ENCODE measurements at places on chromosomes 1 and 21. TPM values are rescaled to one million over a fixed set of nuclear protein-coding genes. Genes with fewer than 3 reads are reported as not detected.

DNA sequence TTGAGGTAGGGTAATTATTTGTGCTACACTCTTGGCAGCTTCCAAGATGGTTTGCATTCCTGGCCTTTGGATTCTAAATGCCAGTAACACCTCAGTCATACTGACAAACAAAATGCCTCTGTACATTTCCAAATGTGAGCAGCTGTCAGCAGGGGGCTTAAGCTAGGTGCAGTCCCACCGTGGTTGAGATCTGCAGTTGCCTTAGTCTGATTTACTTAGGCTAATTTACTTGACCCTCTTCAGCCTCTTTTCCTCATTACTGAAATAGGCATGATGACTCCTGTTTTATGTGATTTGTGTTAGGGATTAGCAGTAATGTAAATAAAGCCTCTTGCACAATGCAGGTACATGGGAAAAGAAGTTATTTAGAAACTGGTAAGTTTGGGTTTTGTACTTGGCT is 13.5 kb upstream of the SPATA1 start:
- H3K27me3 ChIP-seq = no peaks in the 10 kb centered on the region
- no peak overlapping the region for H3K27ac ChIP-seq
- no peak overlapping the region for H3K4me3 ChIP-seq
- H3K4me1 ChIP-seq = no peaks in the 10 kb centered on the region
- H3K36me3 ChIP-seq = peaks cover 14% of the 10 kb centered on the region

DNA sequence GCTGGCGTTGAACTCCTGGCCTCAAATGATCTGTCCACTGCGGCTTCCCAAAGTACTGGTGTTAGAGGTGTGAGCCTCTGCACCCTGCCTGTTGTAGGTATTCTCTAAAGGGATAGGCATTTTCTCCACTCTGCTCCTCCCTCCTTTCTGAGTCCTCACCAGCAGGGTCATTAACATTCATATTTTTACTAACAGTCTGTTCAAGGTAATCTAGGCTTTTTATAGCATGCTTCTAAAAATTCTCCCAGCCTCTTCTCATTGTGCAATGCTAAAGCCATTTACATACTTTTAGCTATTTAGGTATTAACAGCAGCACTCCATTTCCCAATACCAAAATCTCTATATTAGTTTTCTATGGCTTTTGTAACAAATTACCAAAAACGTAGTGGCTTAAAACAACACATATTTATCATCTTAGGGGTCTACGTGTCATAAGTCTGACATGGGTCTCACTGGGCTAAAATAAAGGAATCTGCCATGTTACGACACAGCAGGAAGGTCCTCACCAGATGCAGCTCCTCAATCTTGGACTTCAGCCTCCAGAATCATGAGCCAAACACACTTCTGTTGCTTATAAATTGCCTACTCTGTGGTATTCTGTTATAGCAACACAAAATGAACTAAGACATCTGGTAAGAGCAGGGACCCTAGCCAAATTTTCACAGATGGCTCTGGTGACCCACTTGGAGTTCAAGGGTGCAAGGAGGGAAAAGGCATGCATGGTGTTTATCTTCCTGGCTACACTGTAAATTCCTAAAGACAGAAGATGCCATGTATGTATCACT is 2.9 kb upstream of the SLC2A7 start:
- DNase-seq = no peak
- no peaks in the 10 kb centered on the region for H3K36me3 ChIP-seq
- no peaks in the 10 kb centered on the region for H3K4me1 ChIP-seq
- no peak overlapping the region for H3K27ac ChIP-seq
- H3K27me3 ChIP-seq = no peaks in the 10 kb centered on the region
- H3K4me3 ChIP-seq = no peak overlapping the region

DNA sequence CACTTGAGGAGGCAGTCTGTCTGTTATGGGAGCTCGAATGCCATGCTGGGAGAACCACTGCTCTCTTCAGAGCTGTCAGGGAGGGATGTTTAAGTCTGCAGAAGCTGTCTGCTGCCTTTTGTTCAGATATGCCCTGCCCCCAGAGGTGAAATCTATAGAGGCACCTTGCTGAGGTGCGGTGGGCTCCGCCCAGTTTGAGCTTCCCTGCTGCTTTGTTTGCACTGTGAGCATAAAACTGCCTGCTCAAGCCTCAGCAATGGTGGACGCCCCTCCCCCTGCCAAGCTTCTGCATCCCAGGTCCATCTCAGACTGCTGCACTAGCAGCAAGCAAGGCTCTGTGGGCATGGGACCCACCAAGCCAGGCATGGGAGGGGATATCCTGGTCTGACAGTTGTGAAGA is 247.5 kb downstream of the LMX1A start:
- no peaks in the 10 kb centered on the region for H3K36me3 ChIP-seq
- no peaks in the 10 kb centered on the region for H3K4me1 ChIP-seq
- H3K27ac ChIP-seq = no peak overlapping the region
- DNase-seq = no peak
- H3K4me3 ChIP-seq = no peak overlapping the region

DNA sequence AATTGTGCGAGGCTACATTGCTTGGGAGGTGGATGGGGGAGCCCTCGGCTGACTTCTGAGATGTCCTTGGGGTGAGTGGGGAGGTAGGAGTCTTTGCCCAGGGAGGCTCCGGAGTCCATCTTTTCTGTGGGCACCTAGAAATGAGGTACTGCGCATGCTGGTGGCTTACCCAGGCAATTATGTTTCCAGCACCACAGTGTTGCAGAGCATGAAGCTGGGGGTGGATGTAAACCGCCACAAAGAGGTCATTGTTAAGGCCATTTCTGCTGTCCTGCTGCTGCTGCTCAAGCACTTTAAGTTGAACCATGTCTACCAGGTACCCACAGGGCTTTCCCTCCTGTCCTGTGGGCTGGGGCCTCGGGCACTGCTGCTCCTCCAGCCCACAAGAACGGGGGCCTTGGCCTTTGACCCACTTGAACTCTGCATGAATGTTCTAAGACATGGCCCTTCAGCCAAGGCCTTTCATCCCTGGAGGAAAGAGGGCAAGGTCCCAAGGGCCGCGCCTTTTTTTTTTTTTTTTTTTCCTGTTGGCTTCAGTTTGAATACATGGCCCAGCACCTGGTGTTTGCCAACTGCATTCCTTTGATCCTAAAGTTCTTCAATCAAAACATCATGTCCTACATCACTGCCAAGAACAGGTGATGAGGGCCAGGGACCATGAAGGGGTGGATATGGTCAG is 14.6 kb downstream of the STRIP1 start:
- no peak overlapping the region for H3K4me3 ChIP-seq
- peaks cover 12% of the 10 kb centered on the region for H3K36me3 ChIP-seq
- H3K27ac ChIP-seq = no peak overlapping the region

GRCh38 chr1:184757406-184757805 is 2.7 kb upstream of the EDEM3 start:
- no peak overlapping the region for H3K4me3 ChIP-seq
- no peak overlapping the region for H3K27ac ChIP-seq
- H3K4me1 ChIP-seq = peaks cover 7% of the 10 kb centered on the region
- no peaks in the 10 kb centered on the region for H3K36me3 ChIP-seq
- no peaks in the 10 kb centered on the region for H3K27me3 ChIP-seq

- no peak overlapping the region for H3K27ac ChIP-seq
- H3K36me3 ChIP-seq = no peaks in the 10 kb centered on the region
- no peaks in the 10 kb centered on the region for H3K4me1 ChIP-seq
- no peak for DNase-seq
- H3K27me3 ChIP-seq = no peaks in the 10 kb centered on the region
Observed at GRCh38 chr1:29793653-29794348, 557.5 kb downstream of the PTPRU start.

- H3K4me3 ChIP-seq = no peak overlapping the region
- DNase-seq = no peak
- no peaks in the 10 kb centered on the region for H3K27me3 ChIP-seq
Observed at GRCh38 chr1:25581764-25582163, 34.8 kb upstream of the MAN1C1 start.

DNA sequence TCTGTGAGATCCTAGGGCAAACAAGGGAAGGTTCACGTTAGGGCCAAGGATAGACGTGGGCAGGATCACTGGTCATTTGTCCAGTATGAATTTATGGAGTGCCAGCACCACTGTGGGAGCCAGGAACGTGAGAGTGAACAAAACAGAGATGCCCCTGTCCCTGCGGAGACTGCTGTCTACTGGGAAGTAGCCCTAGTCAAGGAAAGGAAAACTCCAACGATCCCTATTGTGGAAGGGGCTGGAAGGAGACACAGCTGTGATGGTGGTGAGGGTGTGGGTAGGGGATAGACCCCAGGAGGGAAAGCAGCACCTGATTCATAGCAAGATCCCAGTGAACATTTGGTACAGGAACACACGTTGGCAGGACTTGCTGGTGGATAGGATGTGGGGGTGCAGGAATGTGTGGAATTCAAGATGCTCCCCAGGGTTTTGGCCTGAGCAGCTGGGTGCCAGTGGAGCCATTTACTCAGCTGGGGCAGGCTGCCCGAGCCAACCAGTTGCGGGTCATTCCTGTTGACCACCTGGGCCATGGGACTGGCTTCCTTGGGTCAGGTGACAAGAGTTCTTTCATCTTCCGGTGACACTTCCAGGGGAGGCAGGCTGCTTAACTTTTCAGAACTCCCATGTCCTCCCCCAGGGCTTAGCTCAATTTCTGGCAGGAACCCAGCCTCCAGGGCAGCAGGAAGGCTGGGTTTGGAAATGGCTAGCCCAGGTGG is 1.2 kb upstream of the ATP13A2 start:
- H3K36me3 ChIP-seq = no peaks in the 10 kb centered on the region
- H3K4me1 ChIP-seq = no peaks in the 10 kb centered on the region
- no peak overlapping the region for H3K27ac ChIP-seq
- DNase-seq = no peak
- no peak overlapping the region for H3K4me3 ChIP-seq

- no peak overlapping the region for H3K27ac ChIP-seq
- peaks cover 3% of the 10 kb centered on the region for H3K36me3 ChIP-seq
- no peaks in the 10 kb centered on the region for H3K4me1 ChIP-seq
- peak overlapping the region; percentile 95 for H3K4me3 ChIP-seq
Observed at GRCh38 chr1:44985747-44986359, 542 bp downstream of the EIF2B3 start.

DNA sequence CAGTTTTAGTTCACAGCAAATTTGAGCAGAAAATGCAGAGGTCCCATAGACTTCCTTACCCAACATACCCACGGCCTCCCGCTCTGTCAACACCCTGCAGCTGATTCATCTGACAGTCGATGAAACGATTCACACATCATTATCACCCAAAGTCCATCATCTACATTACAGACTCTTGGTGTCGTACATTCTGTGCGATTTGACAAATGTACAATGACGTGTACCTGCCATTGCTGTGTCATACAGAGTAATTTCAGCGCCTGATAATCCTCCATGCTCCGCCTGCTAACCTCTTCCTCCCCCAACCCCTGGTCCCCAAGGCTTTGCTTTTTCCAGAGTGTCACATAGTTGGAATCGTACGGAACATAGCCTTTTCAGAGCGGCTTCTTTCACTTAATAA is 94.7 kb upstream of the SLC25A33 start:
- H3K4me3 ChIP-seq = no peak overlapping the region
- H3K36me3 ChIP-seq = no peaks in the 10 kb centered on the region
- no peaks in the 10 kb centered on the region for H3K27me3 ChIP-seq

HP1BP3 gene
- total RNA-seq = 198 TPM

RNF186 gene
- 2.7 TPM for total RNA-seq

C1orf141 gene
- total RNA-seq = not detected

CRP gene
- not detected for total RNA-seq
